NCI-H2081 (cell line): ENCODE measurements at places on chromosomes 1 and 21.
A peak's percentile ranks its signal among the peaks of the same experiment; 100 is the strongest.

GRCh38 chr21:45019887-45020537 is 54.4 kb upstream of the ADARB1 start:
- DNase-seq = no peak

GRCh38 chr1:17355898-17356297 is 16.1 kb upstream of the PADI6 start:
- DNase-seq = no peak

- DNase-seq = no peak
Measured at GRCh38 chr1:58699011-58699762, 675 bp downstream of the MYSM1 start.

GRCh38 chr1:150575518-150576366 is 3.7 kb downstream of the MCL1 start:
- peak; percentile 50 for DNase-seq

GRCh38 chr21:35969281-35969680 is 91.0 kb downstream of the SETD4 start:
- DNase-seq = no peak

- DNase-seq = no peak
Measured at GRCh38 chr1:183842795-183843144, 37.9 kb downstream of the RGL1 start.

DNA sequence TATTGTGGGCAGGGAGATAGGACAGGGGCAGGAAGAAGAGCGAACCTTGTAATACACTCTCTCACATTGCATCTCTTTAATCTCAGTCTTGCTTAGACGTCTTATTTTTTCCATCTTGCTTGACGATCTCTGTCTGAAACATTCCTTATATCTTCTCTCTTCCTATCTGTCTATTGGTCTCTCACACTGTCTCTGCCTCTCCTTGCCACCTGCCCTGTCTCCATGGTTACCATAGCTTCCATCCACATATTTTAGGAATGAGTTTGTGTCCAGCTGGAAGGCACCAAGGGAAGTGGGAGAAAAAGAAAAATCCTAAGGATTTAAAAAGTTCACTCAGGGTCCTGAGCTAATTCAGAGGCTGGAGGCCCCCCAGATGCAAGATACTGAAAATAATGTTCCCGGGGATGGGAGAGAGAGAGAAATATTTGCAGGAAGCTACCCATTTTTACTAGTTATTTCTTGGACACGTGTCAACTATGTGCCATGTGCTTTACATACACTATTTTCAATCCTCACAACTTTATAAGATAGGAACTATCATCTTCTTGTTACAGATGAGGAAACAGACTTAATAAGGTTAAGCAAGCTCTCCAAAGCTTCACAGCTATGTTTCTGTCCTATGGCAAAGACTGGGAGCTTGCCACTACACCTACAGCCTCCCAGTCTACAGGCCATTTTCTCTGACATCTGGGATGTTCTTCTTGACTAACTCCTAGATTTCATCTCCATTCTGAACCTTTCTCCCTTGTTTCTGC is 933 bp downstream of the ANKRD34A start:
- no peak for DNase-seq

DNA sequence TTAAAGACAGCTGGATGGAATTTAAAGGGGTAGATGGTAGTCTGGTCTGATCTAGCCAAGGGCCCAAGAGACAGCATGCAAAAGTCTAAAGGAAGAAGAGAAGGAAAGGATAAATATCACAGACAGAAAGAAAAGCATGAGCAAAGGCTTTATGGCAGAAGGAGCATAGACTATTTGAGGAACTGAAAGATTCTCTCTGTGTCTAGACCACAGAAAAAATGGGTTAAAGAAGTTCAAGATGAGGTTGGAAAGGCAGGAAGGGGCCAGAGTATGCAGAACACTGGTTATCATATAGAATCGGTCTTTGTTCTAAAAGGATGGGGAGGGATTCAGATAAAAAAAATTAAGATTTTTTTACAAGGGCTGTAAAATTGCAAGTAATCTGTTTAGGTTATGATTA is 136.8 kb upstream of the SGIP1 start:
- no peak for DNase-seq

- DNase-seq = peak; percentile 47
Measured at GRCh38 chr1:225823811-225824261, 13.9 kb downstream of the EPHX1 start.

DNA sequence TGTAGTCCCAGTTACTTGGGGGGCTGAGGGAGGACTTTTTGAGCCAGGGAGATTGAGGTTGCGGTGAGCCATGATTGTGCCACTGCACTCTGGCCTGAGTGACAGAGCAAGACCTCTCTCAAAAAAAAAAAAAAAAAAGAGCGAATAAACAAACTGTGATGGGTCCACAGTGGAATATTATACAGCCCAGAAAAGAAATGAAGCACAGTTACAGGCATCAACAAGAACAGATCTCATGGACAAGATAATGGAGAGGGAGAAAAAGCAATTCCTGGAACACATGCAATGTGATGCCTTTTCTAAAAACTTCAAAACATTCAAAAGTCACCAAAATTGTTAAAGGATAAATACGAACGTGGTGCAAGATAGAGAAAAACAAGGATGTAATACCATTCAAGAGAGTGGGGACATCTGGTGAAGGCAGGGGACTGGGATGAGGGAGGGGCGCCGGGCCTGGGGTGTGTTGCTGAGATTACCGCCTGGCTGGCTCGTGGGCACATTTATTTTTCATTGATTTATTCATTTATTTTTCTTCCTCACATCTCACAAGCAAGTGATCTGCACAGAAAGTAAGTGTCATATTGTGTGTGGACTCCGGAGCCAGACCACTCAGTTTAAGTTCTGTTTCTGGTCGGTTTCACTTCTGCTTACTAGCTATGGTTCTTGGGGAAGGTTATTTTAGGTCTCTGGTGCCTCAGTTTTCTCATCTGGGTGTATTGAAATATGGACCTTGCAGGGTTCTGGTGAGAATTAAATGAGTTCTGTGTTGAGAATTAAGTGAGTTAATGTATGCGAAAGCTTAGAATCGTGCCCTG is 30.1 kb downstream of the ABCG1 start:
- no peak for DNase-seq

DNA sequence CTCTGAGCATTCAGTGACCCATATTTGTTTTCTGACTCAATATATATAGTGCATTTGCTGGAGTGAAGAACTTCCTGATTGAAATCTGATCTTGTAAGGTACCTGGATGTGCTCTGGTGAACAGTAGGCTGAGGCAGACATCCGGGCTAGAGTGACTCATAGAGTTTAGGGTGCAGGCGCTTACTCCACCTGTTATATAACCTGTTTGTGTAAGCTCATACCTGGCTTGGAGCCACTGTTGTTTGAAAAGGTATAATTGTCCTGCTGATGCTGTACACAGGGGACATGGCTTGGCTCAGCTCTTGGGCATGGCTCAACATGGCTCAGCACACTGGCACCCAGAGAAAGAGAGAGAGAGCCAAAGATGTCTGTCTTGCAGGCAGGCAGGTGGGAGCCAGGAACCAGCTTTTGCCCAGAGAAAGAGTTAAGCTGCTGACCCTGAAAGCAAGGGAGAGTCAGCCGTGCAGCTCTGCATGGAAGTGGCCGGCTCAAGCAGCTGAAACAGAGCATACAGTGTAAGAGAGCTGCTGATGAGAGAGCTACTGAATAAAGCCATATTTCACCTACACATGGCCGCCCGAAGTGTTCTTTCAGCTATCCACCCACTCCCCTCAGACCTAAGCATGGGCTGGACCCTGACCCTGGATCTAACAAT is 43.2 kb downstream of the GJA5 start:
- peak; percentile 61 for DNase-seq

DNA sequence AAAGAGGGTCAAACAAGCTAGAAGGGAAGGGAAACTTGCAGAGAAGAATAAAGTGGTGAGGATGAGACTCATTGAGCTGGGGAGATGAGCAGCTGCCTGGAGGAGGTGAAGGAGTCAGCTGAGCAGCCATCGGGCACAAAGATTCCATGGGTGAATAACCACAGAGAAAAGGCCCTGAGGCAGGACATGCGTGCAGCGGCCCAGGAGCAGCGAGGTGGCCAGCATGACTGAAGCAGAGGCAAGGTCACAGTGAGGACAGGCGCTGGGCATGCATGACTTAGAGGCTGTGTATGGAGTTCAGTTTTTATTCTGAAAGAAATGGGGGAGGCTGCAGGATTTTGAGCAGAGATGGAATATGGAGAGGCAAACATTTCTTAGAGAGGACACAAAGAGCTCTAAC is 24.9 kb downstream of the OLFML2B start:
- no peak for DNase-seq

DNA sequence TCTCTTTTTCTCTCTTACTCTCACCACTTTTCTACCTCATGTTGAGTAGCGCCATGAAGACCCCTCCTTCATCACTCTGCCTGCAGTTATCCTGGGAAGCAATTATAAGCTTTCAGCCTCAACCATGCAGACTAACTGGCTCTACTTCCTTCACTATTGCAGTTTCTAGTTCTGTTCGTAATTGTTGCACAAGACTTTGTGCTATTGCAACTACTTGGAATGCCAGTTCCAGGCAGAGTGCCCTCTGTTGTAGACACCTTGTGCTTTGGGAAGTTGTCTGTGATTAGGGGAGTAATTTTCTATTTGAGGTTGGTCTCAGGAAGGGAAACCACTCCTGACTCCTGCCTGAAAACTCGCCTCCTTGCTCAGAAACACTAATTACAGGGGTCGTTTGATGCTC is 19.4 kb downstream of the PGM1 start:
- no peak for DNase-seq

- no peak for DNase-seq
Measured at GRCh38 chr1:228400692-228401454, 5.8 kb downstream of the TRIM11 start.

GRCh38 chr1:22224091-22224490 is 81.2 kb upstream of the WNT4 start:
- DNase-seq = no peak

GRCh38 chr1:93519199-93519829 is 71.4 kb downstream of the FNBP1L start:
- DNase-seq = no peak

DNA sequence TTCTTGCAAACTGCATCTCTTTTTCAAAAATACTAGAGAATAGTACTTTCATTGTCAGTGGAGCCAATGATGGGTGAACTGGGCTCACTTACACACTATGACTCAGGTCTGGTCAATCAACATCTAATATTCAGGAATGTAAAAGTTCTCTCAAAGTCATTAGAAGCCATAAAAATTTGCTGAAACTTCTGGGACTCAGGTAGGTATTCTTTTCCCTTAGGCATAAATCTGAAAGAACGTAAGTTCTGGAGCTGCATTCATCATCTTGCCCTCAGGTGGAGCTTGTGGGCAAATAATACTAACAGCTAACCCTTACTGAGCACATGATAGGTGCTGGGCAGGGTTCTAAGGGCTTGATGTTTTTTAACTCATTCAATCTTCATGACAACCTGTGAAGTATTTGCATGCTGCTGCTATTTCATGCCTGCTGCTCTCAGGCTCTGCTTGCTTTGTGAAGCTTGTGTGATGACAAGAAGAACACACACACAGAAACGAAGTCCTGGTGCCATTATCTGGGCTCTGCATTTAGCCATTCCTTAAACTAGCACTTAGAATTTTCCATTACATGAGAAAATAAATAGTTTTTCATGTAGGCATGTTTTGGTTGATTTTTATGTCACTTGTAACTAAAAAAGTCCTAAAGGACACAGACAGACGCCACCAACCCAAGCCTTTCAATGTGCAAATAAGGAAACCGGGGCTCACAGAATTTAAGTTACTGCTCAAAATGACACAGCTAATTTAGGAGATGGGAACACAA is 394.2 kb upstream of the LYPLAL1 start:
- no peak for DNase-seq

GRCh38 chr1:67190942-67191341 is 24.7 kb downstream of the IL23R start:
- no peak for DNase-seq

GRCh38 chr1:229253151-229253974 is 17.5 kb upstream of the RAB4A start:
- peak; percentile 27 for DNase-seq

DNA sequence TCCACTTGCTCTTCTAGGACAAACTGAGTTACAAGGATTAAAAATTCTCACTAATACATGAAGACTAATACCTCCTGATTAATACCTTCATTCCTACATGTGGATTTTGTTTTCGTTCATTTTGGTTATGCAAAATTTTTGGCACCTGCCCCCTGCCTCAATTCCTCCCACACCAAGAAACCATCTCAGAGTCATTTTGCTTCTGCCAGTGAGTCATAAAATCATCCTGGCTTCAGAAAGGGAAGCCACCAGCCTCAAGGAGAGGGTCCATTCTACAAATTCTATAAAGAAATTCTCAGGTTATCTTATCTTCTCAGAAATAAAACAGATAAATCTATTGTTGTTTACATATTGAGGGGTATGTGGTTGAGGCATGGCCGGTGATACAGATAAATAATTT is 103.2 kb upstream of the COA6 start:
- no peak for DNase-seq

DNA sequence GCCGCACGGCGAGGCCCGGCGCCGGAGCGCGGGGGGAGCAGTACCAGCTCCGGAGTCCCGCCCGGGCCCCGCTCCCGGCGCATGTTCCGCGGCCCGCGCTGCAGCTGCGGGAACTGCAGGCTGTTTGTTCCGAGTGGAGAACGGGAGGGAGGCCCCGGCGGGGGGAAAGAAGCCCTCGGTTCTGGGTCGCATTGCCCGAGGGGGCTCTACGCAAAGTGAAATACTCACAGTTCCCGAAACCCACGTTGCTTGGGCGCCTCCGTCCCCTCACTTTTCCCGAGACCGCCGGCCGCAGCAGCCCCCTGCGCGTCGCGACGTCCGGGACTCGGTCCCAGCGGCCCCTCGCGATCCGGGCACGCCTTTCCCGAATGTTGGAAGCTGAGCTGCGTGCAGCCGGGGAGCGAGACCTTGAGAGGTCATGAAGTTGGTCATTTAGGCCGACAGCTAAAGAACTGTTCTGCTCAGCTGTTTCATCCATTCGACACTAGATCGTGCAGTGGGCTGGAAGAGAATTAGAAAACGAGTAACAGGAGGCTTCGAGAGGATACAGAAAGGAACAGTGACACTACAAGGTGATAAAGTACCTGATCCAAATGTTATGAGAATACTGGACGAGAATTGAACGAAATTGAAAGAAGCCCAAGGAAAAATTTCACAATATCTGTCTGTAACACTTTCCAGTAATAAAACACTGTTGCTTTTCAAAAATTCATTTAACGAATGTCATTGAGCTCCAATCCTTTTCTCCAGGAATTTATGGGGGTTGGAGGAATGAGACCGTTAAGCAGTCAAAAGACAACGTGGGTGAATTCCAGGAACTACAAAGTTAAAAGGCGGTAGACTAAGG is 657 bp upstream of the LIN9 start:
- DNase-seq = no peak

DNA sequence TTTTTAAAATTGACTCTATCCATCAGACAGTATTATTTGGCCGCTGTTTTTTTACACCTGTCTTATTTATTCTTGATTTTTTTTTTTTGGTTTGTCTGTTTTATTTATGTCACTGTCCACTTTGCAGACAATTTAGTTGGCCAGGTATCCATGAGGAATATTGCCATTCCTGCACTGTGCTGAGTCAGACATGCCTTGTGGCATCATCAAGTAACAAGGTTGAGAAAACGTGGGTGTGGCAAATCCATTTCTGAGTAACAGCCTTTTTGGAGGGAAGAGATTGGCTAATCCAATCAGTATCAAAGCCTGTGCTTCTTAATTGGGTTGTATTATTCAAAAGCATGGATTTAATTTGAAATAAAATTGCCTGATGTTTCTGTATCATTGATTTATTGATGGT is 463.1 kb downstream of the USP25 start:
- no peak for DNase-seq

GRCh38 chr1:201925981-201926645 is 20.2 kb downstream of the LMOD1 start:
- no peak for DNase-seq

- no peak for DNase-seq
Measured at GRCh38 chr1:64834734-64835133, 89.9 kb downstream of the RAVER2 start.
